ENCODE measurements at places on chromosomes 1 and 21.

DNA sequence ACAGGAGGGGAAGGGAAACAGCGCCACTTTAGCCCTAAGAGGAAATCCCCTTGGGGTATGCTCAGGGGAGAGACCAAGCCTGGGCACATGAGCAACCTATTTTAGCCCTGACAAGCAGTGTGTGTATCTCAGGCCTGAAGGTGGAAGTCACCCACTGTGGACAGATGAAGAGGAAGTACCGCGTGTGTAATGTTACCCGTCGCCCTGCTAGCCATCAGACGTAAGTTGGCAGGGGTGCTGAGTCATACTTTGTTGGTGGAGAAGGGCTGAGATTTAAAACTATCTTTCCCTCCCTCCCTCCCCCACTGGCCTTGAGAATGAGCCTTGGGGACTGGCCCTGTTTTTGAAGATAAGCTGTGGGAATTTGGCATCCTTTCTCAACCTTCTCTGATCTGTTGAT is 11.2 kb downstream of the AGO1 start:
- DNase-seq = no peak

GRCh38 chr1:168420177-168420576 is 123.6 kb downstream of the XCL2 start:
- no peak for DNase-seq

DNA sequence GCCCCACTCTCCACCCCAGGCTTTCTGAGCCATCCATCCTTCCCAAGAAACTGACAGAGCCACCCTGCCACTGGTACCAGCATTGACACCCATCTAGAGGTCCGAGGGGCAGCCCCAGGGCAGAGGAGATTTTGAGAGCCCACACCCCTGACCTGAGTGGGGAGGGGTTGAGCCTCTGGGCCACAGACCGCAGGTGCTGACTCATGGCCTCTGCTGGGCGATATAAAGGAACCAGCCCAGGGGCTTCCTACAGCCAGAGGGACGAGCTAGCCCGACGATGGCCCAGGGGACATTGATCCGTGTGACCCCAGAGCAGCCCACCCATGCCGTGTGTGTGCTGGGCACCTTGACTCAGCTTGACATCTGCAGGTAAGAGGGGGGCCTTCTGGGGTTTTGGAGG is at the start of gene PADI4:
Gene PADI4 (plus strand): TSS at position 252 of the 400 bp plus-strand sequence. CDS start 26 bp downstream, at position 278.
- no peak for DNase-seq

DNA sequence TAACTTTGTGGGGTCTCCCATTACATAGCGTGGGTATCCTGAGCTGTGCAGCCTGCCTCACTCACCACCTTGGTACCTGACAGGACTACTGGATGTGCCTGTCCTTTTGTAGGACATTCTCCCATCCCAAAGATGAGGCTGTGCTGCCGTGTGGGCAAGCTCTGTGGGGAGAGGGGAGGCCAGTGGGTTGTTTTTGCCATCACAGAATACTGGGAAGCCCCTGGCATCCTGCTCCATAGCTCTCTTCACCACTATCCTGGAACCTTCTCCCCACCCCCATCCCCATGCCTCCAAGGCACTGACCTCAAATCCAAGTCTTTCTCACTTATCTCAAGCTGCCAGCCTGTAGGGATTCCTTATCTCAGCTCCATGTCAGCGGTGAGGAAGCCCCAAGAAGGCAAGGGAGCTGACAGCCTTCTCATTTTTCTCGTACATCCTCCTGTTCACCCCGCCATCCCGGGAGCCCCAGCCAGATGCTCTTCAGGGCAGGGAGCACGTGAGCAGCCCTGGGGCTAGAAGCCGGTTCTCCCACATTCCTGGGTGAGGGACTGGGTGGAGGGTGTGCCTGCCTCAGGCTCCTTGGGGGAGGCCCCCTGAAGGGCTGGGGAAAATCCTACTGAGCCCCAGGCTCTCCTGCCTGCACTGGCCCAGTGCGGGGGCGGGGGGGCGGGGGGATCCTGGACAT is 2.4 kb upstream of the ELF3 start:
- no peak for DNase-seq

DNA sequence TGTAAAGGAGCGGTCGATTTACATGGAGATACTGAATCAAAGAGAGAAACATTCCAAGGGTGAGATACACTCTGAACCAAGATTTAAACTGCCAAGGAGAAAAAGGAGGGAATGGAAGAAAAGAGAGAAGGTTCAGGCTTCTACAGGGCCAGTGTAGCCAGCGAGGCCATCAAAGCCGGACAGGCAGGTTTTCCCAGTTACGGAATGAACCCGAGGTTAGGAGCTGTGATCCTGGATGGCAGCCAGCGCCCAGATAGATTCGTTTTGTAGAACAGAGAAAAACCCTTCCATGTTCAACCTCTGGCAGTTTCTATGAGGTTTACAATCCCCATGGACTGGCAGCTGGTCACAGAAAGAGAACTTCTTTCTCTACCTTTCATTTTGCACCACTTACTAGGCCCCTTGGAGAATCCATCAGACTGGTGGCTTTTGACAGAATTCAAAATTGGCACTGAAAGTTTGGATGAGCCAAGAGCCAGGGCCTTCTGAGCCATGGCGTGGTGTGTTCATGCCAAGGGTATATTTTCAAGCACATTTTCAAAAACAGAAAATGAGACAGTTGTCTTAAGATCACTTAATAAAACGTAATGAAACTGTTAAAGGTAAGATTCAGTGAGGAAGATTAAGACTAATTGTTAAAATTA is 171.5 kb downstream of the RUNX1 start:
- DNase-seq = no peak

DNA sequence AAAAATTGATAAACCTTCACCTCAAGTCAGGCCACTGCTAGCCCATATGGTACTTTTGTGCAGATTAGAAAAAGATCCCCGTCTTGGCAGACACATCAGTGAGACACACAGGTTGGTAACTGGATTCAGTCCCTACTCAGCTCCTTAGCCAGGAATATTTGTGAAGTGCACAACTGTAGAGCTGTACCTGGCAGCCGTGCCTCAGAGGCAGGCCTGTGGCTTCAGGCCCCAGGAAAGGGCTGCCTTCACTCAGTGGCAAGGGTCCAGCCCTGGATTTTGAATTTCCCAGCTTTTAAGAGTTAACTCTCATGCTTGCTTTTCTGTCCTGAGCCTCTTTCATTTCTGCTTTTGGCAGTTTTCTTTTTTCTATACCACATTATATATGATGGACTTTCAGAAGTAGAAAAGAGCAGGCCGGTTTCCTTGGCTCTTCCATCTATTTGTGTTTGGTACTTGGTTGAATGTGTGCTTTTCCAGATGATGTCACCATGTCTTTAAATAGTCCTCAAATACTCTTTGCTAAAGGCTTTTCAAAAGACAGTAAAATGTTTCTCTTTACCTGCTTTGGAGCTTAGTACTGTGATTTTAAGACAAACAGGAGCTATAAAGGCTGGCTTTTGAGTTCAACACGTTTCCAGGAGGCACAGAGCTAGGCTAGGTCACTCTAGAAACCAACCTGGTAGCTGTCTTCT is 186.6 kb downstream of the AK5 start:
- DNase-seq = no peak

DNA sequence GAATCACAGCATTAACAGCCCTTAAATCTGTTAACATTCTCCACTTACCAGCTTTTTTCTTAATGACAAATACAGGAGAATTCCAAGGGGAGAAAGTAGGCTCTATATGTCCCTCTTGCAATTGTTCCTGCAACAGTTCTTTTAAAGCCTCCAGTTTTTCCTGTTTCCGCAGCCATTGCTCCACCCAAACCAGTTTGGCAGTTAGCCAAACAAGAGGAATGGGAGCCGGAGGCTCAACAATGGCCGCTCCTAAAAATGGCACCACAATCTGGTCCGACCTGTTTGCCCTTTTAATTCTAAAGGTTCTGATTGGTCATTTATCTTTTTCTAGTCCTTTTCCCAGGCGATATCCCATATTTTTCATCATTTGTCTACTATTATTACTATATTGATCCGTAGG is 14.0 kb upstream of the L1TD1 start:
- DNase-seq = no peak

DNA sequence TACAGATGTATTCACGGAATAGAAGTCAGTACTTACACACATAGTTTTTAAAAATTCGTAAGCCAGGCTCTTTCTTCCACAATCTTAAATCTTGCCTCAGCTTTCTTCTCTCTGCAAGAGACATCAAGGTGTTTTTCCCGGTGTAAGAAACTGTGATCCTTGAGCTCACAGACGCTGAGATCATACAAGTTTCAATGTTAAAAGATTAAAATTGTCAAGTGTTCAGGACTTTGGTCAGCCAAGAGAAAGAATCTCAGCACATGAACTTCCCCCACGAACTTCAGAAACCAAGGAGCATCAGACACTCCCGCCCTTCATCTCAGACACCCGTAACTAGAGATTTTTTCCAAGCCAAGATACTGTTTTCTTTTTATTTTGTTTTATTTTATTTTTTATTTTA is 6.2 kb downstream of the UTS2 start:
- DNase-seq = no peak

DNA sequence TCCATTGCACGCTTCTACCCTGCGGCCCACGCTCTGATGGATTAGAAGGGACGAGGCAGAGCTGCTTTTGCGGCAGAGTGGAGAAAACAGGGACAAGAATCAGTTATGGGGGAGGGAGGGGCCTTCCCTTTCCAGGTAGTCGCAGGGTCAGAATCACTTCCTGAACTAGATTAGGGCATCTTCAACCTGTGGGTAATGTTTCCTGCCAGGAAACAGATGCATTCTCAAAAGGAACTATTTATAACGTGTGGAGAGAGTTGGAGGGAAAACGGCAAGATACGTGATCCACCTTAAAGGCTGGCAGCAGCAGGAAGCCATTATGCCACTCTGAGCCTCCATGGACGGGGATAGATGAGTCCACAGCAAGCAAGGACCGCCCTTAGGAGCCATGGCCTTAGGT is 59.9 kb upstream of the CNTN2 start:
- DNase-seq = no peak

DNA sequence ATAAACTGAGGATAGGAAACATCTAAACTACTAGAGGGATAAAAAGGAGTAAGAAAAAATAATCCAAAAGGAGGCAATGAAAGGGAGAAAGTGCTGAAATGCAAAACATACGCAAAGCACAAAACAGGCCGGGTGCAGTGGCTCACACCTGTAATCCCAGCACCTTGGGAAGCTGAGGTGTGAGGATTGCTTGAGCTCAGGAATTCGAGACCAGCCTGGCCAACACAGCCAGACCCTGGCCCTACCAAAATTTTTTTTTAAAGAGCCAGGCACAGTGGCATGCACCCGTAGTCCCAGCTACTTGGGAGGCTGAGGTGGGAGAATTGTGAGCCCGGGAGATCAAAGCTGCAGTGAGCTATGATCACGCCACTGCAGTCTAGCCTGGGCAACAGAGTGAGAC is 10.5 kb downstream of the SPOCD1 start:
- no peak for DNase-seq

DNA sequence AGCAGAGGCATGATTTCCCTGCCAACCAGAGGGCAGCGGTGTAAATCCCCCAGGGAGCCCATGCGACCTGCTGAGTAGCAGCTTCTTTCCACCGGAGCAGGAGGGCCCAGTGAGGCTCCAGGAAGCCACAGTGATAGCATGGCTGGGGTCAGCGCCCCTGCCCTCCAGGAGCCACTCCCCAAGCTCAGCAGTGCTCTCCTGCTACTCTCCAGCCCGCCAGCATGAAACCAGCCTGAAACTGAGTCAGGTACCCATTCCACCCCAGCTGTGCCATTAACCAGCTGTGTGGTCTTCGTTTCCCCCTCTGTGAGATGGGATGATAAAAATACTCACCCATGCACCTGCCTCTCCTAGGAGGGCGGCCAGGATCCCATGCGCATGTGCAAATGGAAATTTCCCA is 123.8 kb upstream of the TMEM51 start:
- no peak for DNase-seq

DNA sequence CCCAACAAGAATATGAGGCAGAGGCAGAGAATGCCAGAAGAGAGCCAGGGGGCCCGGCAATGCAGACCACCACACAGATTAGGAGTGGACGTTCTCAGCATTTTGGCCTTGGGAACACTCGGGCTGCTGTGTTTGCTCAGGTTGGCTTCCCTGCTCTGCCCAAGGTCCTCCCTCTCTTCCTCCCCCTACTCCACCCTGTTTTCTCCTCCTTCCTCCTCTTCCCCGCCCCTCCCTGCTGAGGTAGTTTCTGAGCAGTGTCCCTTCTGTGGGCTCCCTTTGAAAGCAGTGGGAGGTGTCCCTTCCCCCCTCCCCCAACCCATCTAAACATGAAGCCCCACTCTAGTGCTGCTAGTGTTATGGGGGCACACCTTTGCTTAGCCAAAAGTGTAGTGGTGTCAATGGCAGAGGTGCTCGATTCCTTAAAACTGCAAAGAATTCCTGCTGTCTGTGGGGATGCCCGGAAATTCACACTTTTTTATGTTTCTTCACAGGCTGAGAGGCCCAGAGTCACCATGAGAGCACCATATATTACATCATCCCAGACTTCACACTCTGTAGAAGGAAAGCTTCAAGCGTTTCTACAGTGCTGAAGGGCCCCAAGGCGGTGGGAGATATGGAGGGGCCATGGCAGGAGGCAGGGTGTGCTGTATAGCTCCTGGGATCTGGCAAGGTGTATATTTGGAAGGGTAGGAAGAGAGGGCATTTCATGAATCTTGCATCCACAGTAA is at the start of gene HHIPL2:
Gene HHIPL2 (minus strand): TSS at position 161 of the 728 bp plus-strand sequence. CDS start 60 bp downstream, at position 101.
- DNase-seq = no peak

DNA sequence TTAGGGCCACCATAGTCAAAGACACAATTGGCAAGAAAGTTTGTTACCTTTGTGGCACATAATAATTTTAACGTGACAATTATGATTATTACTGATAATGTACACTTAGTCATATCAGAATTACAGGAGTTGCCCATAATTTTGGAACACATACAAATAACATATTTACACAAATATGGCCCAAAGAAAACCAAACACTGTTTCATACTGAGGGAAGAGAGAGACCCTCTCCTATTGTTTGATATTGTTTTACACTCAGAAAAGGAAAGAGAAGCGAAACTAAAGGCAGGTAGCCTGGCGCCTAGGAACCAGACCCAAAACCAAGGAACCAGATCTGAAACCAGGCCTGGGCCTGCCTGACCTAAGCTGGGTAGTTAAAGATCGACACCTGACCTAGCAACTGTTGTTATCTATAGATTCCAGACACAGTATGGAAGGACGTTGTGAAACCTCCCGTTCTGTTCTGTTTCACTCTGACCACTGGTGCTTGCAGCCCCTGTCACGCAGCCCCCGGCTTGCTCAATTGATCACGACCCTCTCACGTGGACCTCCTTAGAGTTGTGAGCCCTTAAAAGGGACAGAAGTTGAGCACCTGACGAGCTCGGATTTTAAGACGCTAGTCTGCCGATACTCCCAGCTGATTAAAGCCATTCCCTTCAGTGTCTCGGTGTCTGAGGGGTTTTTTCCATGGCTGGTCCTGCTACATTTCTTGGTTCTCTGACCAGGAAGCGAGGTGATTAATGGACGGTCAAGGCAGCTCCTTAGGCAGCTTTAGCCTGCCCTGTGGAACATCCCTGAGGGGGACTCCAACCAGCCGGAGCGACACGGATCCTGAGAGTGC is 27.9 kb downstream of the C1orf115 start:
- DNase-seq = no peak
